ENCODE measurements at places on chromosomes 12 and 14.

GRCh38 chr14:67446371-67447032 is 34.5 kb upstream of the PLEK2 start:
- no peak for DNase-seq

DNA sequence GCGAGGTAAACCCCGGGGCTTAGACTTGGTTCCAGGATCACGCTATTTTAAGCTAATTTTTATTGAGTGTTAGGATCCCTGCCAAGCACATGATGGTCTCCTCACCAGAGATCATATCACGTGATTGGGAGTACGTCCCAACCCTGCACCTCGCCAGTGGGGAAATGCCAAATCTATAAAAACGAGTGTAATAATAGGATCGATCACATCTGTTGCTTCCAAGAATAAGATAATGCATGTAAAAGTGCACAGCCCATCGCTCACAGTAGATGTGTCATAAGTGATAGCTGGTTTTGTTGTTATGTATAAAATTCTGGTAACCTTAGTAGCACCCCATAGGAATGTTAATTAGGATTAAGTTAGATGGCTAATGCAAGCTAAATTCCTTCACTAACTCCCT is 581.0 kb upstream of the TMEM132C start:
- DNase-seq: no peak

DNA sequence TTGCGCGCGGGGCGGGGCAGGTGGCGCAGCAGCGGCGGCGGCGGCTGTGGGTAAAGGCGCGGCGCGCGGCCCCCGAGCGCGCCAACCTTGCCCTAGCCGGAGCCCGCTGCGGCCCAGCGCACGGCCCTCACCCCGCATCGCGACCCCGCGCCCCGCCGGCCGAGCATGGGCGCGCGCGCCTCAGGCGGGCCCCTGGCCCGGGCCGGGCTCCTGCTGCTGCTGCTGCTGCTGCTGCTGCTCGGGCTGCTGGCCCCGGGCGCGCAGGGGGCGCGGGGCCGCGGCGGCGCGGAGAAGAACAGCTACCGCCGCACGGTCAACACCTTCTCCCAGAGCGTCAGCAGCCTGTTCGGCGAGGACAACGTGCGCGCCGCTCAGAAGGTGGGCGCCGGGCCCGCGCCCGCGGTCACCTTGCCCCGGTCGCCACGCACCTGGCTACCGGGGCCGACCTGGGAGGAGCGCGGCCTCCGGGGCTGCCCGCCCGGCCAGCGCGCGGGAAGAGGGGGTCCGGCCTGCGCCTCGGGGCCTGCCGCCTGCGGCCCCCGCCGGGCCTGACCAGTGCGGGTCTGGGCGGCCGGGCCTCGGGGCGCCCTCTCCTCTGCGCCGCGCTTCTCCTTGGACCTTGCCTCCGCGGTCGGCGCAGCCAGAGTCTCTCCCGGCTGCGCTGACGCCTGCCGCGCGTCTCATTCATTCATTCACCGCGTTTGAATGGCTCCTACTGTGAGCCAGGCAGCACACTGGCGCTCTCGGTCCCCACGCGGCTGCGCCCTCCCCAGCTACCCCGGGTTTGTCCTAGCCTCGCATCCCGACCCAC is at the start of gene BRI3BP:
Gene BRI3BP (plus strand): TSS at position 20 of the 811 bp plus-strand sequence. CDS start 146 bp downstream, at position 166.
- no peak for DNase-seq

GRCh38 chr12:62075870-62076269 is 184.3 kb upstream of the USP15 start:
- DNase-seq: no peak

- DNase-seq: no peak
Observed at GRCh38 chr12:65411171-65411570, 132.7 kb downstream of the MSRB3 start.

- DNase-seq: no peak
Observed at GRCh38 chr14:79056879-79057278, 886.7 kb downstream of the NRXN3 start.

GRCh38 chr12:106084014-106084671 is 54.6 kb downstream of the NUAK1 start:
- no peak for DNase-seq

DNA sequence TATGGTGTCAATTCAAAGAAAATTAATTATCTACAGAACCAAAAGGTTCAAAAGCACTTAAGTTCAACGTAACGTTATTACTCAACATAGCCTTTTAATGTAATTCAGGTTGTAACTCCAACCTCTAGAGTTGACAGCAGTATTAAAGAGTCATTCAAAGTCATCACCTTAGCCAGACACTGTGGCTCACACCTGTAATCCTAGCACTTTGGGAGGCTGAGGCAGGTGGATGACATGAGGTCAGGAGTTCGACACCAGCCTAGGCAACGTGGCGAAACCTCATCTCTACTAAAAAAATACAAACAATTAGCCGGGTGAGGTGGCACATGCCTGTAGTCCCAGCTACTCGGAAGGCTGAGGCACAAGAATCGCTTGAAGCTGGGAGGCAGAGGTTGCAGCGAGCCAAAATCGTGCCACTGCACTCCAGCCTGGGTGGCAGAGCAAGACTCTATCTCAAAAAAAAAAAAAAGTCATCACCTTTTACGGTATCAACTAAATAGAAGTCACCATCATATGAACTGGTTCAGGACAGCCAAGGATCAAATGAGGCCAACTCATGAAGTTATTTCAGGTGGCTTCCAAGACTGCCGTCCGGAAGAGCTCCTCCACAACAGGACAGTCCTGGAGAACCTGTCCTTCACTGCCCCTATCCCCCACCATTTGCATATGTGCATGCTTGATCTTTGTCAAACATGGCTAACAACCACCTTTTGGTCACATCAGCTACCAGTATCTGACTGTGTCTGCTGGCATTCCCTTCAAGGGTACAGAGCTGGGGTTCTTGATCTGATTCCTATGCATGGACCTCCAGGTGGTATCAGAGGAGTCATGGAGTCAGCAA is 4.2 kb downstream of the PPTC7 start:
- no peak for DNase-seq

DNA sequence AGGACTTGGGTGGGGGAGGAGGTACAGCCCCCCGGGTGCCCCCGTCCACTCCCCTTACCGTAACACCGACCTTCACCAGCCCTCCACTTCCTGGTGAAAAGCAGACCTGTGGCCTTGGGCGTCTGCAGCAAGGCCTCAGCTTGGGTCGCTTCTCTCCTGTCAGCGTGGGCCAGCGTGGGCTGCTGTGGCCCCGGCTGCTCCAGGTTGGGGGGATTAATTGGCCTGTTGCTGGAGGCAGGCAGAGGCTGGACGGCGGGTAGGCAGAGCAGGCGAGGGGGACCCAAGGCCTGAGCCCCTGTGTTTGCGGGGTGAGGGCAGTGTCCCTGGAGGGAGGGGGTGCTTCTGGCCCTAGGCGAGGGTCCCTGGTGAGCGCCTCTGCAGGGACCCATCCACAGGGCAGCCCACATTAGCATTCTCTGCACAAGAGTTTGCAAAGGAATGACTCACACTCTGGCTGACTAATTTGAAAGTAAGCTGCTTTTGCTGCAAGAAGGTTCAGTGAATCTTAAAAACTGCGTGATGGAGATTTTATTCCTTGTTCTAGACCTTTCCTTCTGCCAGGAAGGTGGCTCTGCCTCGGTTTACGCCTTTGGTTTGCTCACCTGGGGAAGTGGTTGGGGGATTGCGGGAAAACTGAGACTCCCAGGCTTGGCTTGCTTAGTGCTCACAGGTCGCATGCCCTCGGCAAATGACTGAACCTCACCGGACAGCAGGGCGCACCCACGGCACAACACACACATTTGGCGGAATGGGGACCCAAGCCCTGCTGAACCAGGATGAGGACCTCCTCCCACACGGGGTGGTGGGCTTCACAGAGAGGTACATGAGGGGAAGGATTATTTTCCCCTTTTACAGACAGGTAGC is 37.9 kb upstream of the DLK1 start:
- DNase-seq: no peak

DNA sequence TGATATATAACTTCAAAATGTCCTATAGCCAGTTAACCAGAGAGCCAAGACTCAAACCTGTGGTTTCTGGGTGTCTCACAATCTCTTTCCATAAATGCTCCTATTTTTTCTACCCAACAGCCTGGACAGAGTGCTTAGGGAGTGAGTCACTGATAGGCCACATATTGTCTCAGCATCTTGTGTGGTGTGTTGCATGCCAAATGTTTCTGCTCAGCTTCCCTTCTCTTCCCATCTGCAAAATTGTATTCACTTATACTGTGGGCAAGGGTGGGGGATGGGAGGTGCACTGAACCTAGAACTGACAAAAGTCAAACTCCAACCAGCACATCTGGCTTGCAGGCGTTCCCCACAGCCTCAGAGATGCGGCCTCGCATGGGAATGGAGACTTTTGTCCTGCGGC is 123.3 kb downstream of the KCNA5 start:
- DNase-seq: no peak
